ENCODE measurements at places on chromosomes 5 and 9.

- H3K36me3 ChIP-seq, result no peaks in the 10 kb centered on the region
- no peak overlapping the region for H3K27ac ChIP-seq
- no peak for DNase-seq
- no peak overlapping the region for H3K4me3 ChIP-seq
- no peaks in the 10 kb centered on the region for H3K4me1 ChIP-seq
These were observed 514.5 kb upstream of the PTGER4 start for GRCh38 chr5:40165106-40165788.

DNA sequence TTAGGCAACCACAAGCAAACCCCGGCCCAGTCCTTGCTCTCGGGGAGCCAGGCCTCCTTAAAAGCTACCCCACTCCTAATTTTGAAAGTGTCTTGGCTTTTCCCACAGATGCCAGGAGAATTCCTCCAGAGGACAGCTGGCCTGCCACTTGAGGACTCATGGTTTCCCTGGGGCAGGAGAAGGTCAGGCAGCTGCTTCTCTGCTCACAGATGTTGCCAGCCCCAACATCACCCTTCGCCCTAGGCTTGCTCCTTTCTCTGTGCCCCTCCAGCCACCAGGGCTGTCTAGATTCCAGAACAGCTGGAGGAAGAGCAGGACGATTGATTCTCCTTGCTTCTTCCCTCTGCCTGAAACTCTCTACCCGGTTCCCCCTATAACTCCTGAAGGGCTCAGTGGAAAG lies 8.5 kb downstream of the GGTA1 start:
- no peaks in the 10 kb centered on the region for H3K36me3 ChIP-seq
- no peak for DNase-seq
- no peak overlapping the region for H3K4me3 ChIP-seq
- no peaks in the 10 kb centered on the region for H3K27me3 ChIP-seq

- H3K4me3 ChIP-seq, result no peak overlapping the region
- no peak overlapping the region for H3K27ac ChIP-seq
- DNase-seq, result no peak
- H3K4me1 ChIP-seq, result no peaks in the 10 kb centered on the region
- H3K27me3 ChIP-seq, result no peaks in the 10 kb centered on the region
These were observed 6.1 kb downstream of the RUSC2 start for GRCh38 chr9:35495984-35496383.

DNA sequence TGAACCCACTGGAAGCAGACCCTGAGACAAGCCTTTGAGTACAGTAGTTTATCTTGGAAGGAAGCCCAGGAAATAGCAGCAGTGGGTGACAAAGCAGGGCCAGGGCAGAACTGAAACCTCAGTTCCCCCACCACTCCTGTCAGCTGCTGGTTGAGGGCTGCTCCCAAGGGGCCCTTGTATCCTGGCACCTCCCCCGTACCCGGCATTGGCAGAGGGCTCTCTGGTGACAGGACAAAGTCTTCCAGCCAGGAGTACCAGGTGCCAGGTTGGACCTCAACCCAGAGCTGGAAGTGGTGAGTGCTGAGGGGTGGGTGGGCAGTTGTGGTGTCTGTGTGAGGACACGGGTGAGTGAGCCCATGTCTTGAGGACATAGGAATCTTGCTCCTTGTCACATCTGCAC lies 123.3 kb downstream of the PHF2 start:
- H3K27me3 ChIP-seq, result no peaks in the 10 kb centered on the region
- DNase-seq, result no peak
- H3K27ac ChIP-seq, result no peak overlapping the region
- H3K4me3 ChIP-seq, result no peak overlapping the region
- no peaks in the 10 kb centered on the region for H3K36me3 ChIP-seq

DNA sequence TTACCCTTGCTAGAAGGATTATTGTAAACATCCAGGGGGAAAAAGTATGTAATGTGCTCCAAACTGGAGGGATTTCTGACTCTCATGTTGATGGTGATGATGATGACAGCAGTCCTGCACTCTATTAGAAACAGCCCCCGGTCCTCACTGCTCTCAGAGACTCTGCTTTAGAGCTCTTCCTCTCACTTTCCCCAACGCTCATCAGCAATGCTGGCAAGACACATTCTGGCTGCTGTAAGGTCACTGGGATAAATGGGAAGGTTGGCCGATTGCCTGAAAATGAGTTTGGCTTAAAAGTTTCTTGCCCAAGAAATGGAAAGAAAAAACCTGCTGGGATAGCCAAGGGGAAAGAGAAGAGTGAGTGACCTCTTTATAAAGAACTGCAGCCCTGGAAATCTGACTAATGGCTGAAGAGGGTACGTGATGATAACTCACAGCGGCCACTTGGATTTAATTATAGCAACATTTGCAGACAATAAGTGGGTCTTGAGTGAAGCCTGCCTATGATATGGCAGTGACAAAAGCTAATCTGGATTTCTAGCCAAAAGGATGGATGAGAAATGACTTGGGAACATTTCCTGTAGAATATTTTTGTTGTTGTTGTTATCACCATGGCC lies 235.8 kb downstream of the TMEM38B start:
- H3K27ac ChIP-seq, result no peak overlapping the region
- H3K4me3 ChIP-seq, result no peak overlapping the region
- H3K27me3 ChIP-seq, result no peaks in the 10 kb centered on the region
- DNase-seq, result no peak
- H3K36me3 ChIP-seq, result no peaks in the 10 kb centered on the region

DNA sequence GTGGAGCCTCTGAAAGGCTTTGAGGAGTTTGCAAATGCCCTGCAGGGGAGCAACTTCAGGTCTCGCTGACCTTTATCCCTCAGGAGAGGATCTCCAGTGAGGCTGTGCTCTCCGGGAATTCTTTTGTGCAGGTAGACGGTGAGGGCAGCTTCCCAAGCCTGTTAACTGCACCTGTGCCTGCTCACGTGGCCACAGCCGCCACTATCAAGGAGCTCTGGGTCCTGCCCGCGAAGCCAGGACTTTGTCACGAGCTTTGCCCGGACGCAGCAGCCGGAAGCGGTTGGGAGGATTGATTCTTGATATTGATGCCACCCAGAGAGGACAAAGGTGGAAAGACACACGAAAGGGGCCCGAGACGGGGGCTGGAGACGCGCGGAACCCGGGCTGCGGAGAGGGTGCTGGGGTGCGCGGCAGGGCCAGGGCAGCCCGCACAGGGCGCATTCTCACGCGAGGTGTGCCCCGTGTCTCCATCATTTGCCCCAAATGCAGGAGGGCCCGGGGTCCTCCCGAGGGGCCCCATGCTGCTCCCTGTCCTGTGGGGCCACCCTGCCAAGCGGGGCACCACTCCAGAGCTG lies 18.2 kb downstream of the SLC9A3 start:
- no peaks in the 10 kb centered on the region for H3K36me3 ChIP-seq
- H3K4me3 ChIP-seq, result no peak overlapping the region
- no peak for DNase-seq

DNA sequence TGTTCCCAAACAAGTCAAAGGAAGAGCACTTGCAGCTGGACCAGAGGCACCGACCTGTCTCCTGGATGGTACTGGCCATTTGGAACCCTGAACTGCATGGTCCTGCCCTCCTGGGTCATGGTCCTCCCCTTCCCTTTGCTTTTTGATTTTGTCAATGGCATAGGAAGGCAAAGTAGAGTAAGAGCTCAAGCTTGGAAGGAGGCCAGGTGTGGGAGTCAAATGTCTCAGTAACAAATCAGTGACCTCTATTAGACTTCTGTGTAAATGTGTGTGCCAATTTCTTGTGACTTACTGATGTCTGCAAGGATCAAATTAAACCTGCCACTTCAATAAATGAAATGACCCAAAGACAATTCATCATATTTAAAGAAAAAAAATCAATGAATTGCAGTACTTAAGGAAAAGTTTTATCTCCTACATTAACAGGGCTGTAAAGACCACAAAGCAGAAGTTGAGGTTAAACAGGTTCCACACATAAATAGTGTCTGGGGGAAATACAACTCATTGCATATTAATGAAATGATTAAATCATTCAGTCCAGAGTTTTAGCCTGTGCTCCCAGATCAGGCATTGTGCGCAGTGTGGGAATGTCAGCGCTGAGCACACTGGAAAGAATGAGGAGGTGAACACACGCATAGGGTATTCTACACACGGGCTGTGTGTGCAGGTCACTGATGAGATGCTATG lies 32.7 kb downstream of the OSMR start:
- H3K27me3 ChIP-seq, result no peaks in the 10 kb centered on the region
- H3K36me3 ChIP-seq, result peaks cover 91% of the 10 kb centered on the region
- H3K27ac ChIP-seq, result no peak overlapping the region
- H3K4me1 ChIP-seq, result no peaks in the 10 kb centered on the region
- H3K4me3 ChIP-seq, result no peak overlapping the region

GRCh38 chr9:121324755-121325154 lies 45.3 kb downstream of the STOM start:
- DNase-seq, result no peak
- peaks cover 12% of the 10 kb centered on the region for H3K4me1 ChIP-seq
- H3K27me3 ChIP-seq, result no peaks in the 10 kb centered on the region
- H3K4me3 ChIP-seq, result no peak overlapping the region
- H3K36me3 ChIP-seq, result peaks cover 50% of the 10 kb centered on the region

DNA sequence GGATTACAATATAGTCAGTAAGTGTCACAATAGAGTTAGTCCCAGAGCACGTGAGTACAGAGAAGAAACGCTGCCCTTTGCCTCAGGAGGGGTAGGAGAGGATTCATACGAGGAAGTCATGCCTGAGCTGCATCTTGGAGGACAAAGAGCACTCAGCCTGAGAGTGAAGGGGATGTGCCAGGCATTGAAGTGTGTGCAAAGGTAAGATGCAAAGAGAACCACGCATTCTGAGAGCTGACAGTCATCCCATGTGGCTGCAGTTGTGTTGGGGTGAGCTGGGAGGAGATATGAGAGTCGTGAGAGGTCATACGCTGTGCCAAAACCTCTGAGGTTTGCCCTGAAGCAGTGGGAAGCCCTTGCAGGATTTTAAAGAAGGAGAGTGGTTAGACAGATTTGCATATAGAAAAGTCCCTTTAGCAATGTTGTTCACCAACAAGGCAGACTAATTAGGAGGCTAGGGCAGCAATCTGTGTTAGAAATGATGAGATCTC lies 97.5 kb downstream of the PIP5K1B start:
- H3K4me3 ChIP-seq, result no peak overlapping the region
- H3K4me1 ChIP-seq, result no peaks in the 10 kb centered on the region
- no peaks in the 10 kb centered on the region for H3K36me3 ChIP-seq
- DNase-seq, result no peak

DNA sequence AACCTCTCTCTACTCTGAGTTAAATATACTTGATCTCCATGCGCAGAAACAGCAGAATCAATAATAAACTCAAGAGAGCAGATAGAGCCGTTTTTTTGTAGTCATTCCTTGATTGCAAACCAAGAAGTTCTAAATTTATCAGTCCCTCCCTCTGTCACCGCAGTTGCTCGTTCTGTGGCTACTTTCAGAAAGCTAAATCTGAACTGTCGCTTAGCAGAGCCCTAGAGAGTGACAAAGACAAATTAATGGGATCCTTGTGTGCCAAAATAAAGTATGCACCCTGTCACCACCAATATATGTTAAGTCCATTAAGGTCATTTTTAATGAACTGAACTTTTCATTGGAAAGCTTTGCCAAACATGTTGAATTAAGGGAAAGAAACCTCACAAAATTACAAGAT lies 218.3 kb downstream of the ADAMTSL1 start:
- peaks cover 6% of the 10 kb centered on the region for H3K36me3 ChIP-seq
- no peaks in the 10 kb centered on the region for H3K4me1 ChIP-seq
- no peak overlapping the region for H3K4me3 ChIP-seq
- H3K27me3 ChIP-seq, result no peaks in the 10 kb centered on the region

DNA sequence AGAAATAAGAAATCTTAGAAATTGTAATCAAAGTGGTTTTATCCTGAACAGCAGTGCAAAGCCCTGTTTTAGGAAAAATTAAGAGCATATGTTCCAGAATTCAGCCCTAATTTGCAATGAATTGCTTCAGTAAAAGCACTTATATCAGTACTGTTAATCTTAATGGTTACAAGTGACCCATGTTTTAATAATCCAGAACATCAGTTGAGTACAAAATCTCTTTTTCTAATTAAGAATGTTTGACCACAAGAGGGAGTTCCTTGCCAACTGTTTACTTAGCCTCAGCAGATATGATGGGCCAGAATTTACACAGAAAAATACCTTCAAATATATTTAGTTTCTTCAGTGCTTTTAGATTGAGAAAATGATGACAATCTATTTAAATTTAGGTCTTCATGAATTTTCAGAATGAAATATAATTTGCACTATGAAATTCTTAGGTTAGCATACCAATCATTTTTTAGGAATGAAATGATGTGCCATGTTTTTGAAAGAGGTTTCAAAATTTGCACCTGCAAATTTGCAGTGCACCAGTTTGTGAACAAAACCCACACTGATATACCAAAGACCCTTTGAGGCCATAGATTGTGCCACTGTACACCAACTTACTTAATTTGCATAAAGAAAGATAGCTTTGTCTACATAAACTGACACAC lies 926.3 kb upstream of the ARRDC3 start:
- H3K4me1 ChIP-seq, result no peaks in the 10 kb centered on the region
- no peaks in the 10 kb centered on the region for H3K27me3 ChIP-seq
- no peak overlapping the region for H3K27ac ChIP-seq
- no peaks in the 10 kb centered on the region for H3K36me3 ChIP-seq
- H3K4me3 ChIP-seq, result no peak overlapping the region

GRCh38 chr5:154782812-154783592 lies 27.8 kb downstream of the LARP1 start:
- no peak overlapping the region for H3K4me3 ChIP-seq
- no peak overlapping the region for H3K27ac ChIP-seq
- H3K4me1 ChIP-seq, result peaks cover 48% of the 10 kb centered on the region
- no peaks in the 10 kb centered on the region for H3K27me3 ChIP-seq
- no peak for DNase-seq
- no peaks in the 10 kb centered on the region for H3K36me3 ChIP-seq

DNA sequence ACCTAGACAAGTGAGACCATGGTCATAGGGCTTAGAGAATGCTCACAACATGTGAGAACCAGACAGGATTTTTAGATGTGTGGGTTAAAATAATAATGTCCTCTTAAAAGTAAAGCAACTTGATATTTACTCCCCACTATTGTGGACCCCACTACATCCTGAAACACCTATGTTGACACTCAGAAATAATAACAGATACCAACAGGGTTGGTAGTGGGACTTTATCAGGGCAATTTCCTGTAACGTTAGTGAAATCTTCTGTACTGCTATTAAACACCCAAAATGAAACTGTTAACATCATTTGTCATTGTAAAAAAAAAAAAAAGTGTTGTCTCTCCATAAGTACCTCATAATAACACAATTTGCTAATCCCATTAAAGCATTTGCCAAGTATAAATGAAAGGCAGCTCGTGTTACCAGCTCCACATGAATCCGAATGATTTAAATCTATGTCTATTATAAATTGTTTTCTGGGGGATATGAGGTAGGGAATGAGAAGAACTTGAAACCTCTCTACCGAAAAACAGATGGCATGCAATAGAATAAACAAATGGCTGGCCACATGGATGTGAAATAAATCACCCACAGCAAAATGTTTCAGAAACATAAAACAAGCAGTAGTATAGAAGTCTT lies 285.9 kb downstream of the ARHGEF28 start:
- no peaks in the 10 kb centered on the region for H3K27me3 ChIP-seq
- no peak overlapping the region for H3K27ac ChIP-seq
- peaks cover 39% of the 10 kb centered on the region for H3K36me3 ChIP-seq
- no peaks in the 10 kb centered on the region for H3K4me1 ChIP-seq
- no peak for DNase-seq

GRCh38 chr9:35074791-35075190 lies 2.4 kb upstream of the VCP start:
- H3K4me1 ChIP-seq, result peaks cover 28% of the 10 kb centered on the region
- H3K36me3 ChIP-seq, result no peaks in the 10 kb centered on the region
- H3K27ac ChIP-seq, result no peak overlapping the region
